ENCODE measurements at places on chromosomes 5 and 9.

DNA sequence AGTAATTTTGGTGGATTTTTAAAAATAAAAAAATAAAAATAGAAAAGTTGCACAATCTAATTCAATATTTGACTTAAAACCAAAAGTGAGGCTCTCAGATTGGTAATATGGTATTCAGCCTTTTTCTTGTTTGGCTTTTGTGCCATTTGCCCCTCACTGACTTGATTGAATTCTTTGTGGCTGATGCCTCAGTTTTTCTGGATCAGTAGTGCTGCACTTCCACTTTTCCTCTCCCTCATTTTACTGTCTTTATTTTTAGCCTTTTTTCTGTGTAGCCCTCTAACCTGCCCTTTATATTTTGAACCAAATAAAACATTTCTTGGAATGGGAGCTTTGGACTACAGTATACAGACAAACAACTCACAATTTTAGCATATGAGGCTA is 3.8 kb upstream of the MSMP start:
- no peak for DNase-seq

DNA sequence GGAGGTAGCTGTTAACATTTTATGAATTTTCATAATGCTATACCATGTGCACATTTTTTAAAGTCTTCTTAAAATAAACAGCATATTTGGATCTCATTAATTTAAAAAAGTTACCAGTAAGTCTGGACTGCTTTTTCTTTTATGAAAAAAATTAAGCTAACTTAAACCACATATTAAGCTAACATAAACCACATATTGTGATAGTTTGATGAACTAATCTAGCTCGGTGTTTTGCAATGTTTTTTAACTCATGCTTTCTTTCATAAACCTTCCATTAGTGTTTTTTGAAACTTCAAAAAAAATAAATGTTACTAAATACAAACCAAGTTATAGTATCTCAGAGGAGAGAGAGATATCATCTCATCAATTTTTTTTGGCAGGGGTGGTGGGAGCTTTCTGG is 26.5 kb downstream of the POLK start:
- no peak for DNase-seq

GRCh38 chr9:81032831-81033230 is 656.5 kb downstream of the TLE1 start:
- no peak for DNase-seq

DNA sequence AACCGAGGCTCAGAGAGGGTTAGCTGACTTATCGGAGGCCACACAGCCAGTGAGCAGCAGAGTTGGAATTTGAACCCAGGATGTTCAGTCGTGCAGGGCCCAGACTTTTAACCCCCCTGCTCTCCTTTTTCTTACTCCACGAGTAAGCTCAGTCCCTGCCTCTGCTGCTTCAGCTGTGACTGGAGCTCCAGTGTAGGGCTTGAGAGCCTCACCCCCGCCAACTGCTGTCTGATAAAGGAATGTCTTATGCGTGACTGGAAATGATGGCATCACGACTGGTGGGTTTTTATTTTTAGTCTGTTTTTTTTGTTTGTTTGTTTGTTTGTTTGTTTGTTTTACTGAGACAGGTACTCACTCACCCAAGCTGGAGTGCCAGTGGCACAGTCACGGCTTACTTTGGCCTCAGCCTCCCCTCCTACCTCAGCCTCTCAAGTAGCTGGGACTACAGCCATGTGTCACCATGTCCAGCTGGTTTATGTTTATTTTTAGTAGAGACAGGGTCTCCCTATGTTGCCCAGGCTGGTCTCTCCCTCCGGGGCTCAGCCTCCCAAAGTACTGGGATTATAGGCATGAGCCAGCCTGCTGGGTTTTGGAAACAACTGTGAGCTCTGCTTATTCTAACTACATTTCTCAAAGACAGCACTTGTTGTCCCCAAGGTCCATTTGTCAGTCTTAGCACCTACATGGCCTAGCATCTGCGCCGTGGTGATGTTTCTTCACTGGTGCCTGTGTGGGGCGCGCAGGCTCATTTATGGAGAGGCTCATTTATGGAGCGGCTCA is 52.5 kb upstream of the NCS1 start:
- DNase-seq = no peak

DNA sequence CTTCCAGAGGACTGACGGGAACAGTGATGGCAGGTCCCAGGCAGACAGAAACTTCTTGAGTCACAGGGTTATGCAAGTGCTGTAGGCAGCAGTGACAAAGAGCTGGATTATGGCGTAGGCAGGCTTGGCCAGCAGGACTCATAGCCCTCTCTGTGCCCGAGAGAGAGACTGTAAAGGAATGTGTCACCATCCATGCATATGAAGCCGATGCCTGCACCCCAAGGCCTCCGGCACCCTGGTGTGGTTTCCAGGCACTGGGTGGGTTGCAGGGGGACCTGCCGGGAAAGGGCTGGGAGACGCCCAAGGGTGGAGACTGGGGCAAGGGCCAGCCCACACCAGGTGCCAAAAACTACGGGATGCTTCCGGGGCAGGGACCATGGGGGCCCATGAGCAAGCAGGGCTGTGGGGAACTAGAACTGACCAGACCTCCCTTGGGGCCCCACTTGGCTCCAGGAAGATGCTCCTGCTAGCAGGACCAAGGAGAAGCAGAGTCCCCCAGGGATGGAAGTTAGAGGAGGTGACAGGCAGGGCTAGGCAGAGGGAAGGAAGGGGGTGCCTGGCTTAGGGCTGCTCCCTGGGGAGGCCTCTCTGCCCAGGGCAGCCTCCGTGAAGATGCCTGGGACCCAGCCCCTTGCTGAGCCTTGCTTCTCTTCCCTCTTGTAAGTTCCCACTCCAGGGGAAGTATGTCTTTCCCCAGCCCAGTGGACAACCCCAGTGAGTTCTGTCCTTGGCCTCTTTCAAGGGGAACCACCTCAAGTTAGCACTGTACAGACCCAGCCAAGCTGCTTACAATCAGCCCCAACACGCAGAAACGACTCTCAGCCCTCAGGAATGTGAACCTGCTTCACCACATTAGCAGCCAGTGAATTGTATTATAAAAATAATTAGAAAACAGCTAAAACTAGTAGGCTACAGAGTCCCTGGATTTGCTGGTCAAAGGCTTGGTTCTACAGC is 10.5 kb upstream of the IPPK start:
- no peak for DNase-seq

Data from HTR-8/SVneo (cell line).